ENCODE measurements at places on chromosomes 6 and 20.

- DNase-seq = no peak
These were observed 242.0 kb downstream of the TBXT start for GRCh38 chr6:165925474-165926156.

GRCh38 chr6:83354747-83355146 lies 76.1 kb downstream of the ME1 start:
- no peak for DNase-seq

GRCh38 chr6:115544765-115545671 lies 515.7 kb downstream of the FRK start:
- DNase-seq = no peak

DNA sequence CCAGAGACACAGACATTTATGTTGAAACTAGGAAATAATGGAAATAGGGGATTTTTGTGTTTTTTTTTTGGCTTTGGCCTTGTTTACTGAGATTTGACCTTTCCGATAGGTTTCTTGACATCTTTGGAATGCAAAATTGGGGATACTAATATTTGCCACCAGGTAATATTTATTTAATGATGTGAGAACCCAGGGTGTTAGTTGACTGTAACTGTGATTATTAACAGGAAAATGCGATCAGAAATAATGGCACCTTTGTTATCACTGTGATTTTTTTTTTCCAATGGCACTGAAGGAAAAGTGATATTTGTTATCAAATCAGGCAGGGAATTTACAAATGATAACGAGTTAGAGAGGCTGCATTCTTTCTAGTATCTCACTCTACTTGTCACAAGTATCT lies 330.5 kb downstream of the SOX4 start:
- DNase-seq = no peak

- DNase-seq = no peak
These were observed 13.0 kb upstream of the F13A1 start for GRCh38 chr6:6333501-6333900.

GRCh38 chr20:32808438-32808837 lies 11.3 kb upstream of the MAPRE1 start:
- DNase-seq = no peak

DNA sequence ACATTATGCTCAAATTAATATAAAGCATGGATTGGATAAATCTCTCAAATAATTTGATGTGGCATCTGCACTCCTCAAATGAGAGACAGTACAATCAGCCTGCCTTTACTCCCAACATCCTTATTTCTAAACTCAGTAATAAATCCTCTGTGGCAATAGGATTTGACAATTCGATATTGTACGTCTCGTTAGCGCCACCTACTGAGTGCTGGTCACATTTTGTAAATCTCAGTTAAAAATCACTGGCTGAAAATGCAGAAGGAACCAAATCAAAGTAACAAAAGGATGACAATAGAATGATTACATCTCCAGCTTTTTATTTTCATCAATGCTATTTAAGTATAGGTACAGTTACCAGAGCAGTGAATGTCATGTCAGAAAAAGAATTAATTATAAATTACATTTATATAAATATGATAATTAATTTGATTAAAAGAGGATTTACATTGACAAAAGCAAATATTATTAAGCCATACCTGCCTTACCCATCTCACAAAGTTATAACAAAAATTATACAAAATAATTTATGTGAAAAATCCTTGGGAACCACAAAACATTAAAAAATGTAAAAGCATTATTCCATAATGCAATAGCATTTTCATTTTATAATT lies 20.2 kb upstream of the GJE1 start:
- DNase-seq = peak; percentile 27

DNA sequence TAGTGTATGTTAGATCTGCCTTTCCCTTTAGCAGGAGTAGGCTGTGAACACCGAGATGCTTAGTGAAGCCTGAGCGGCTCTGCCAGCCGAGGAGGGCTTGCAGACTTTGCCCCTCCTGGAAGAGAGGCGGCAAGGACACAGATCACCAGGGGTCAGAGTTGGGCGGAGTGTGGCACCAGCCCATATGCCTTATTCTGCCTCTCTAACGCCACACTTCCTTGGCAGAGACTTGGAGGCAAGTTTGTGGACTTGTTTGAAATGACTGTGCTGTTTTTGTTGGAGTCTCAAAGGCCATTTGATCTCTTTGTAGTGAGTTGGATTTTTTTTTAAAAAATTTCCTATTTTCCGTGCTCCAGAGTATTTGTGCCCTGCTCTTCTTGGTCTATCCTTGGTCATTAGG lies 44.5 kb upstream of the CLDN20 start:
- no peak for DNase-seq

DNA sequence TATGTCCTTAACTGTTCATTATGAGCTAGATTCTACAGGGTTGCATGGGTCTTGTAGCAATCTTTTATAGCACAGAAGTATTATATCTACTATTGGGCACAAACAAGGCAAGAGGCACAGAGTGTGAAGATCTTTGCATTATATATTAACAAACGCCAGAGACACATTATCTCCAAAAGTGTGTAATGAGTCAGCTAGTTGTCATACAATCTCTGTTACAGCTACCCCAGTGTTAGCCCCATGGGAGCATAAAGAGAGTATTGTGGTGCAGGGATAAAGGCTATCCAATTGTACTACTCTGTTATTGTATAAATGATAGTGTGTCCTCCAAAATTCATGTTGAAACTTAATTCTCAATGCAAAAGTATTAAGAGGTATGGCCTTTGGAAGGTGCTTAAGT lies 148.4 kb upstream of the RIMS1 start:
- no peak for DNase-seq

- no peak for DNase-seq
These were observed 96.3 kb downstream of the GMPR start for GRCh38 chr6:16334671-16335070.

- DNase-seq = no peak
These were observed 141.7 kb downstream of the MTFR2 start for GRCh38 chr6:136108361-136108945.

- DNase-seq = no peak
These were observed 7.9 kb downstream of the MDFI start for GRCh38 chr6:41646026-41646795.

GRCh38 chr20:12627485-12627884 lies 381.3 kb upstream of the SPTLC3 start:
- DNase-seq = no peak

- no peak for DNase-seq
These were observed 75.4 kb downstream of the MTHFD1L start for GRCh38 chr6:150940941-150941340.

- DNase-seq = no peak
These were observed 13.5 kb downstream of the THBS2 start for GRCh38 chr6:169240125-169240524.

DNA sequence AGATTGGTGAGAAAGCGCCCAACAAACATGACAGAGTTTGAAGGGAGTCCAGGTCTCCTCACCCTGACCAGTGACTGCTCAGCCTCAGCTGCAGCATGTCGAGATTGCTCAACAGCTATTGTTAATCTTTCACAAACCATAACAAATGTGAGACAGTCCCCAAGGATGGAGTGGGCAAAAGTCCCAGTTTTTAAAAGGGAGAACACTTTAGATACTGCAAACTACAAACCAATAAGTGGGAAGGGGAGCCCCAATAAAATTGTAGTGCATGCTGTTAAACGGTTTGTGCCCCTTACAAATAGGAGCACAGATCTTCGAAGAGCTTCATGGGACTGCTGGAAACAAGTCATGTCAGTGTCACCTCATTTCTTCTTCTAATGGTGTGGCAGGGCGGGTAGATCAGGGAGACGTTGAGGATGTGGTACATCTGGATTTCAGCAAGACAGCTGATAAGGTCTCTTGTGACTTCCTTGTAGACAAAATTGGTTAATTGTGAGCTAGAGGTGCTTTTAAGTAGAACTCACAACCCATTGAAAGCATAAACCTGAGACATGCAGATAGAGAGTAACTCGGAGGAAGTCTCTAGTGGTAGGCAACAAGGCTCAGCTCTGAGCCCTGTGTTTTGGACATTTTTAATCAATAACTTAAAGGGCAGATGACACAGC lies 134.0 kb upstream of the ARMC2 start:
- DNase-seq = no peak

- DNase-seq = no peak
These were observed 62.0 kb downstream of the GFOD1 start for GRCh38 chr6:13425270-13425873.

DNA sequence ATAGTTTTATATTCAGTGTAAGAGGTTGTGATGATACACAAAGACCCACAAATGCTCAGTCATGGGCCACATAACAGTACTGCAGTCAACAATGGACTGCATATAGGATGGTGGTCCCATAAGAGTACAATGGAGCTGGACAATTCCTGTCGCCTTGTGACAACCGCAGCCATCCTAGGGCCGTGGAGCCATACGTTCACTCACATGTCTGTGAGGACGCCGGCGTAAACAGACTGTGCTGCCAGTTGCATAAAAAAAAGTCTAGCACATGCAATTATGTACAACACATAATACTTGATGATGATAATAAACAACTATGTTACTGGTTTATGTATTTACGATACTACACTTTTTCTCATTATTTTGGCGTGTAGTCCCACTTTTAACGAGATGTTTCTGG lies 30.9 kb downstream of the BFSP1 start:
- no peak for DNase-seq

DNA sequence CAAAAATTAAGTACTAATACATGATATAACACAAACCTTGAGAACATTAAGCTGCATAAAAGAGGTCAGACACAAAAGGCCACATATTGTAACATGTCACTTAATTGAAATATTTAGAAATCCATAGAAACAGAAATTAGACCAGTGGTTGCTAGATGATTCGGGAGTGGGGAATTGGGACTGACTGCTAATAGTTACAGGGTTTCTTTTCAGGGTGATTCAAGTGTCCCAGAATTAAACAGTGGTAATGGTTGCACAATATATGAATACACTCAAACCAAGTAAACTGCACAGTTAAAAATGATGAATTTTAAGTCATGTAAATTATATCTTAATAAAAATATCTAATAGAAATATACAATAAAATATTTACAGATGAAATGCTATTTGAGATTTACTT lies 174.5 kb downstream of the WDR27 start:
- no peak for DNase-seq

DNA sequence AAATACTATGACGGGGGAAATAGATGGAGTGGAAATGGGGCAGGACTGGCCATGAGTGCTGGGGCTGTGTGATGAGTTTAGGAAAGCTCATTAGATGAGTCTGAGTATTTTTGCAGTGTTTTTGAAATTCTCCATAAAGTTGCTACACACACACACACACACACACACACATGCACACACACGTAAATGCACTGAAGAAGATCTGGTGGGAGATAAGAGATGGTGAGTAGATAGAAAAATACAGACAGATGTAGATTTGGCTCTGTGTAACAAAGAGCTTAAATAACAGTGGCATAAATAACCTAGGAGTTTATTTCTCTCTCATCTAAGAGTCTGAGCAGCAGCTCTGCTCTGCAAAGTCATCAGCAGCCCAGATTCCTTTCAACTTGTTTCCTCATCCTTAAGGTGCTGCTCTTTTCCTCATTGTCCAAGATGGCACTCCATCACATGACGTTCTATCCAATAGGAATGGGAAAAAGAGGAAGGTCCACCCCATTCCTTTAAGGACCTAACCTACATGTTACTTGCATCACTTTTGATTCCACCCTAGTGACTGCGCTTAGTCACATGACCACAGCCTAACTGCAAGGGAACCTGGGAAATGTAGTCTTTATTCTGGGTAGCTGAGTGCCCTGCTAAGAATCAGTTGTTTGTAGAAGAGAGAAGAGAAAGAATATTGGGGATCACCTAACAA lies 76.4 kb downstream of the EYA2 start:
- no peak for DNase-seq

DNA sequence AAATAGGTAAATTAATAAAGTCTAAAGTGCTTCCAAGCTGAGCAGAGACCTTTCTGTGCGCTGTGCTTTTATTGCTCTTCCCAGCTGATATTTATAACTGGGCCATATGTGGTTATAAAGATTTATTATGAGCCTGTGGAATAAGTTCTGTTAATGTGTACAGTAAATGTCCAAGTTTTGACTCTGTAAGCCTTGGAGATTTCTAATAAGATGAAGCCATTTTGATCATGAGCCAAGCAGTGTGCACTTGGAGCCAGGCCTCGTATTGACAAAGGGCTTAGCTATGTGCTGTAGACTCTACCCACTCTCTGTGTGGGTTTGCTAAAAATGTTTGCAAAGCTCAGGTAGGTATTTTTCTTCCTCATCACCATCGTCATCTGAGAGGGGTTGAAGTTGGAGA lies 361.1 kb downstream of the FOXA2 start:
- DNase-seq = no peak

- no peak for DNase-seq
These were observed 3.6 kb upstream of the MANBAL start for GRCh38 chr20:37285664-37286374.

- DNase-seq = no peak
These were observed 50.5 kb upstream of the BMP6 start for GRCh38 chr6:7675353-7675945.

- DNase-seq = no peak
These were observed 3.7 kb upstream of the PRND start for GRCh38 chr20:4717816-4718570.

DNA sequence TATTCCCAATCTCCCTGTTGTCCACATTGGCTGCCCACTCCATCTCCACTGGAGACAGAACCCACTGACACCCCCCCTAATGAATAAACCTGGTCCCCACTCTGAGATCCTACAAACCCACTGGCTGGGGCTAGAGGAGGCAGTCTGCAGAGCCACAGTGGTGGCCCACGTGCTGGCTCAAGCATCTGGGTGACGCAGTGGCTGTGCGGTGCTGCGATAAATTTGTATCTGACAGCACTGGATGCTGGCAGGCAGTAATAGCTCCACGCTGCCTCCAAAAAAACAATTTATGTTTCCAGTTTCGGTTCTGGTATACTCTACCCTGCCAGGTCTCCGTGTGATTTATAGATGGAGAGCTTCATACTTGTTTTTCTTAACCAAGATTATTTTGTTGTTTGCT lies 87.1 kb upstream of the SYNDIG1 start:
- no peak for DNase-seq

DNA sequence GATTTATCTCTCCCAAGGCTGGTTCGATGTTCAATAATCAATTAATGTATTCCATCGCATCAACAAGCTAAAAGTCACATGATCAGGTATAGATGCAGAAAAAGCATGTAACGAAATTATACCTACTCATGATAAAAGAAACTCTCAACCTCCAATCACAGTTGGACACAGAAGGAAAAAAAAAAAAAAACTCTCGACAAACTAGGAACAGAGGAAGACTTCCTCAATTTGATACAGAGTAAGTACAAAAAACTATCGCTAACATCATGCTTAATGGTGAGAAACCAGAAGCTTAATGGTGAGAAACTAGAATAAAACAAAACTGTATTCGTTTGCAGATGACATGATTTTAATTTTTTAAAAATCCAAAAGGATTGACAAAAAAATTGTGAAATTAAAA lies 62.0 kb upstream of the SMIM29 start:
- no peak for DNase-seq

- no peak for DNase-seq
These were observed 572.9 kb upstream of the NOX3 start for GRCh38 chr6:156028335-156029131.

Measured in left ventricle myocardium inferior (tissue), 1 donor.